ENCODE measurements at places on chromosomes 5 and 9.

- DNase-seq: no peak
Observed at GRCh38 chr5:178581621-178582020, 8.6 kb downstream of the COL23A1 start.

DNA sequence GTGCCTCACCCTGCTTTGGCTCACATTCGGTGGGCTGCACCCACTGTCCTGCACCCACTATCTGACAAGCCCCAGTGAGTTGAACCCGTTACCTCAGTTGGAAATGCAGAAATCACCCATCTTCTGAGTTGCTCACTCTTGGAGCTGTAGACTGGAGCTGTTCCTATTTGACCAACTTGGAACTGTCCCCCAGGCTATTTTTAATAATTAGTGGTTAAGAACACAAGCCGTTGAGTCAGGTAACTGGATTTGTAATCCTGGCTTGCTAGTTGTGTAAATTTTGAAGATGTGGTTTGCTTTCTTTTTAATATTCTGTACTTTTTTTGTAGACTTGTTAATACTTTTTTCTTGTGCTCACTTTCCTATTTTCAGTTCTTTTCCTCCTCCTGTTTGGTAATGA, 81.2 kb downstream of the CNTLN start:
- DNase-seq: no peak

- no peak for DNase-seq
Observed at GRCh38 chr9:126411948-126412284, 85.3 kb downstream of the MVB12B start.

GRCh38 chr5:30050056-30050815, 1143.2 kb upstream of the CDH6 start:
- DNase-seq: no peak

DNA sequence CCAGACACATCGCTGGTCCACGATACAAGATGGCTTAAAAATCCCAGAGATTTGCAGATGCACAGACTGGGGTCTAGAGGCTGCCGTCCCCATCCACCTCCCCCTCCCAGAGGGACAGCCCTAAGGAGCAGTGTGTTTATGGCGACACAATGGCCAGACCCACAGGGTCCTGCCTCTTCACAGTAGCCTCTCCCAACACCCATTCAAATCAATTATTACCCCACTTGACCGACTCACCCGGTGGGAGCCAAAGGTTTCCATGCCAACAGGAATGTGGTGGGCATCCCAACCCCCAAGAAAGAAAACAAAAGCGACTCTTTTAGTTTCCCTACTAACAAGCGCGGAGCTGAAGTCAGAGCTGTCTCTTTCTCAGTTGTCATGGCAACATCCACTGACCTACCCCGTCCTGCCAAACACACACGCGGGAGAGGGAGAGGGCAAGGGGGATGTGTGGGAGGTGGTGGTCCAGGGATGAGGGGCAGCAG, 209.0 kb downstream of the TTLL11 start:
- DNase-seq: no peak

DNA sequence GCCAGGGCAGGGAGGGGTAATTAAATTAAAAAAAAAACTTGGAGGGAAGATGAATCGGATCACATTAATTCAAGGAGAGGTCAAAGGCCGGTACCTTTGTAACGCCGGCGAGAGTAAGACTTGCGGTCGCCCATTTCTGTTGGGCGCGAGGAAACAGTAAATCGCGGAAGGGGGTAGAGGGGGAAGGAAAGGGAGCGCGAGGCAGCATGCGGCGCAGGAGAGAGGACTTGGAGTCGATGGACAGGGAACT, 324 bp upstream of the RGMB start:
- no peak for DNase-seq

DNA sequence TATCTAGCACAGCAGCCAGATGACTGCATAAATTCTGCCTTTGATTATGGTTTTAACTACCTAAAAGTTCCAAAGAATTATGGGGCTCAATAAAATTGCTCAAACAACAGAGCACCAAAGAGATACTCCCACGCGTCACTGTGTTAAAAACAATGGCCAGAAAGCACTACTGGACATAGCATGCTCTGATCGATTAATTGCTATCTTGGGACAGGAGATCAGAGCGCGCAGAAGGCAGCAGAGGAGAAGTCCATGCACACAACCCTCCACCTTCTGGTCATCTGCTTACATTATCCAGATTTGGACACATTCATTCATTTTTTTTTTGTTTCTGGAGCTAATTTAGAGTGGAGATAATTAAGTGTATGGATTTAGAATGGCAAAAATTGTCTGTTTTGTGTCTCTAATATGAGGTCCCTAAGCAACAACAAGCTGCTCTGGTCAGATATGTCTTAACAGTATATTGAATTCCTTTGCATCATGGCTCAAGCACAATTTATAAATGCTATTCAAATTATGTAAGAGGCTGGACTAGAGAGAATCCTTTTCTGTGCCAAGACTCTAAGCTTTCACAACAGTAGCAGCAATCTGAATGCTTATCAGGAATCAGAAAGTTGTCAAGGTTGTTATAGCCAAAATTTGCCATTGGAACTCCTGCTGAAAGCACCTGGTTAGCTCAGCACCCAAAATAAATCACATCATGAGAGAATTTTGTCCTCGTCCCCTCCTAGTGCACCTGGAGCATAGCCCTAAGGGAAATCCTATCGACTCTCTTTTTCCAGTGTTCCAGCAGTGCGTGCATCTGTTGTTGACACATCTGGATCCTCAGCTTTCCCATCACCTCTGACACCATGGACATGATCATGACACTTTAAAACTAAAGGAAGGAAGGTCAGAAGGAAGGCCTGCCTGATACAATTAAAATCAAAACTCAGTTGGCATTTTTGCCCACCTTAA, 98.6 kb upstream of the HMHB1 start:
- DNase-seq: no peak

- DNase-seq: no peak
Observed at GRCh38 chr5:26940994-26941393, 97.4 kb downstream of the CDH9 start.

DNA sequence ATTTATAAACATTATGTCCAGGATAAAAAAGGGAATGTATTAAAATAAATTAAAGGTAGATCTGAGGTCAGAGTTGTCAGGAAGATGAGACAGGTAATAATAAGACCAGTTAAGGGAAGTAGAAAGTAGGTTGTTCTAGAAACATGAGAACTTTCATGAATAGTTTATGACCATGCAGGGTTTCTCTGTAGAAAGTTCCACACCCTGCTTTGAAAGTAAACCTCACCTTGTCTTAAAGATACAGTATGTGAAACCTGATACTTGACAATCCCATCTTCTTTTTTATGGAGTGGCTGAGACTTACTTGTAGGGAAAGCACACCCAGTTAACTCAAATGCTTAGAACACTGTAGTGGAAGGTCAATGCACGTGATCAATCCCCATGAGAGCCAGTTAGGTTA, 260.6 kb upstream of the ZNF462 start:
- no peak for DNase-seq

GRCh38 chr9:135215571-135216161, 128.2 kb downstream of the OLFM1 start:
- no peak for DNase-seq

DNA sequence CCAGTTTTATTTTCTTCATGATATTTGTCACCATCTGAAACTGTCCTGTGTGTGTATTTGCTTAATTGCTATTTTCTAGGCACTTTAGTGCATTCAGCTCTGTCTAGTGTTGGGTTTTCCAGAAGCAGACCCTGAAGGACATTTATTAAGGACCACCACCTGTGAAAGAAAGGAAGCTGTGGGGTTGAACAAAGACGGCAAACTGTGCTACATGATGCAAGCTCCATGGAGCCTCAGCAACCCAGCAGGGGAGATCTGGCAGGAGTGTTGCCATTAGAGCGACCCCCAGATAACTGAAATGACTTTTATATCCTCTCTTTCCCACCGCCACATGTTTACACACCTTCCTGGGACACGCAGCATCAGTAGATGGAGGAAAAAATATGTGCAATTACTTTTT, 125.5 kb downstream of the GABRB2 start:
- DNase-seq: no peak

- no peak for DNase-seq
Observed at GRCh38 chr5:136164226-136164625, 28.7 kb downstream of the SMIM32 start.

- DNase-seq: no peak
Observed at GRCh38 chr5:66010476-66010875, 84.1 kb downstream of the ERBIN start.

DNA sequence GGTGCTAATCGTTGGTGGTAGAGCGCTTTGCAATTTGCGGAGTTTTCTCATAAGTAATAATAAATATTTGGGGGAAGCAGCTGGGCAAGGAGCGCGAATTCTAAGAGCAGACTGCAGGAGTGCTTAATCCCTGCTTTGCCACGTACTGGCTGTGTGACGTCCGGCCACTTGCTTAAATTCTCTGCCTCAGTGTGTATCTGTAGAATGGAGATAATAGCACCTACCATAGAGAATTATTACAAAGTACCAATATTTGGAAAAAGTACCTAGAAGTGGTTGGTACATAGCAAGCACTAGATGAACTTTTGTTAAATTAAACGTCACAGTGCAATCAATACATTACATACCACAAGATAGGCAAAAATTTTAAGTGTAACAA, 598 bp upstream of the TMED7 start:
- no peak for DNase-seq

DNA sequence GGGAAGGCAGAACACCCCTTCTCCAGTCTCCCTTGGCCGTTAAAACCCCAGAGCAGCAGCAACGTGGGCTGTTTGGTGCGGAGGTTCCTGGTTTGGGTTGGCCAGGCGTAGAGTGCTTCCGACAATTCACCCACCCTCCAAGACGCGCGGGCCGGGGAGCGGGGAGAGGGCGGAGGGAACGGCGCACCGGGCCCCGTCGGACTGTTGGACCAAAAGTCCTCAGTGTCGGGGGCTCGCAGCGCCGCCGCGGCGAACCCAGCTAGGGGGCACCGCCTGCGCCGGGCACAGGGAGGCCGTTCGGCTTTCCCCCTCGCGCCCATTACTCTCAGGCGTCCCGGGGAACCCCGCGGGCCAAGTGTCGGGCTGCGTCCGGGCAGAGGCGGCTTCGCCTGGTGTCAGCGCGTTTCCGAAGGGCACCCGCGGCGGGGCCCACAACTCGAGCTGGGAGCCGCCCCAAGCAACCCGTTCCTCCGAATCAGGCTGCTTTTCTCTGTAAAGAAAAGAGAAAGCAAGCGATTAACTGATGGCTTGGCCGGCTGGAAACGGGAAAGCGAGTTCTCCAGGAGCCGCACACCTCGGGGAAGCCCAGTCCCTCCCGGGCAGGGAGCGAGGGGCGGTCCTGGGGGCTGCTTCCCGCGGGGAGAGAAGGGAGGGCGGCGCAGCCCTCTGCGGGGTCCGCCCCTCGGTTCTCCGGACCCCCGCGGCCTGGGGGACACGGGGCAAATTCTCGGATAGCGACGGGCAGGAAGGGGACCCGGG, 145.5 kb downstream of the ERCC6L2 start:
- DNase-seq: no peak

Measured in H1 (cell line).